ENCODE measurements at places on chromosomes 5 and 9. TPM values are rescaled to one million over a fixed set of nuclear protein-coding genes. Genes with fewer than 3 reads are reported as not detected.

Gene ZBTB34
- 3.9 TPM for total RNA-seq

Gene LMNB1
- 53.5 TPM for total RNA-seq

Gene GDA
- total RNA-seq: 1.2 TPM

Gene KCNV2
- not detected for total RNA-seq

Gene ADGRD2
- total RNA-seq: 0.07 TPM

Gene RFX3
- 2.5 TPM for total RNA-seq

Gene POU5F2
- 0.07 TPM for total RNA-seq

Gene BARX1
- not detected for total RNA-seq

Gene OBP2B
- total RNA-seq: not detected

Gene RASGRF2
- 0.04 TPM for total RNA-seq

Gene CENPK
- total RNA-seq: 33.3 TPM

Gene ZBTB43
- total RNA-seq: 10.5 TPM

Gene C9orf50
- not detected for total RNA-seq

Gene FOXD4L3
- 0.04 TPM for total RNA-seq

Gene SOX30
- not detected for total RNA-seq

Gene AIF1L
- 4.4 TPM for total RNA-seq

Gene HMMR
- 31.0 TPM for total RNA-seq

- DNase-seq: no peak
Measured at GRCh38 chr5:62960781-62961180, 382.2 kb downstream of the LRRC70 start.

- no peak for DNase-seq
Measured at GRCh38 chr5:104199771-104200170, 637.2 kb upstream of the NUDT12 start.

- peak; percentile 34 for DNase-seq
Measured at GRCh38 chr5:64838803-64839202, 70.1 kb downstream of the CWC27 start.

GRCh38 chr9:130903194-130904069 is 6.8 kb upstream of the QRFP start:
- no peak for DNase-seq

GRCh38 chr5:53109056-53109442 is 508 bp downstream of the MOCS2 start:
- DNase-seq: no peak

- no peak for DNase-seq
Measured at GRCh38 chr9:908536-909205, 67.2 kb downstream of the DMRT1 start.

DNA sequence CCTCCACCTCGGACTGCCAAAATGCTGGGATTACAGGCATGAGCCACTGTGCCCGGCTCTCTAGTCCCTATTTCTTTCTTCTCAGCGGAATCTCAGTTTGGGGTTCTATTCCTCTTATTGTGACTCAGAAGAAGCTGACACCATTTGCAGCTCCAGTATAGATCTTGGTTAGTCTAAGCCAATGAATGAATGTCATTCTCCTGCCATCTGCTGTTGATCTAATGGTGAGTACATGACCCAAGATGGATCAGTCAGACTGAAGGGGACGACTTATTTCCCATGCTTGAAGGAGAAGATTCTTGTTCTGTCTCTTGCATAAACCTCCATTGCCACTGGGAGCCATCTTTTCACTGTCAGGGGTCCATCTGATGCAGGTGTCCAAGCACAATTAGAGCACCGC is 76.0 kb upstream of the KLF9 start:
- no peak for DNase-seq

DNA sequence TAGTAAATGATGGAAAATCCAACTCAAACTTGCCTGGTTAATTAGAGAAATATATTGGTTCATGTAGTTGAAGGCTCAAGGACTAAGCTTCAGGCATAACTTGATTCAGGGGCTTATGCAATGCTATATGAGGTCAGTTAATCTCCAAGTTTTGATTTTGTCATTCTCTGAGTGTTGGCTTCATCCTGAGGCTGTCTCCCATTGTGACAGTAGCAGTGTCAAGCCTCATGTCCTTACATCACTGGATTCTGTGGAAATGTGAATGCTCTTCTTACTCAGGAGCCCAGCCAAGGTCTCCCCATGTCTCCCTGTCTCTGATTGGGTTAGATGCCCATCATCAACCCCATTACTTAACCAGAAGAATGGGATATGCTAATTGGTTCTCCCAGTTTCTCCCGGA is 44.4 kb upstream of the SNX2 start:
- DNase-seq: no peak

DNA sequence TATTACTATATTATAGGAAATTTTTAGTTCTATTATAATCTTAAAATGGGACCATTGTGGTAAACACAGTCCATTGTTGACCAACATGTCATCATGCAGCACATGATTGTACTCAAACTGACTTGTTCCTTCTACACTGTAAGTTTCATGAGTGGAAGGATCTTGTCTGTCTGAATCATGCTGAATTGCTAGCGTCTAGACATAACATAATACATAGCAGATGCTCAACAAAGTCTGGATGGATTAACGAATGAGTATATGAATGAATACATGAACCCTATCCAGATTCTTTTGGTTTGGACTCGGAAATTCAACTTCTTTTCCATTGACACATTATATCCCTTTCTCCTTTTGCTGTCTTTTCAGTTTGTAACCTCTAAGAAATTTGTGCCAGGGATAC is 429.2 kb upstream of the SGCD start:
- DNase-seq: no peak

DNA sequence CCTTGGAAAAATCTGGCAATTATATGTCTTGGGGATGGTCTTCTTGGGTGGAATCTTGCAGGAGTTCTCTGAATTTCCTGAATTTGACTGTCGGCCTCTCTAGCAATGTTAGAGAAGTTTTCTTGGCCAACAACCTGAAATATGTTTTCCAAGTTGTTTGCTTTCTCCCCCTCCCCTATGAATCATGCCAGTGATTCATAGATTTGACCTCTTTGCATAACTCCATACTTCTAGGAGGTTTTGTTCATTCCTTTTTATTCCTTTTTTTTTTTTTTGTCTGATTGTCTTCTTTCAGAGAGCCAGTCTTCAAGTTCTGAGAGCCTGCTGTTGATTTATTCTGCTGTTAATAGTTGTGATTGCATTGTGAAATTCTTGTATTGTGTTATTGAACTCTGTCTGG is 56.7 kb upstream of the SLC44A1 start:
- peak; percentile 54 for DNase-seq

- peak; percentile 64 for DNase-seq
Measured at GRCh38 chr5:149838881-149839739, 105.5 kb downstream of the PDE6A start.

GRCh38 chr9:89891591-89892304 is 286.9 kb downstream of the GADD45G start:
- DNase-seq: no peak

GRCh38 chr5:10671041-10672008 is 89.7 kb downstream of the DAP start:
- DNase-seq: no peak

DNA sequence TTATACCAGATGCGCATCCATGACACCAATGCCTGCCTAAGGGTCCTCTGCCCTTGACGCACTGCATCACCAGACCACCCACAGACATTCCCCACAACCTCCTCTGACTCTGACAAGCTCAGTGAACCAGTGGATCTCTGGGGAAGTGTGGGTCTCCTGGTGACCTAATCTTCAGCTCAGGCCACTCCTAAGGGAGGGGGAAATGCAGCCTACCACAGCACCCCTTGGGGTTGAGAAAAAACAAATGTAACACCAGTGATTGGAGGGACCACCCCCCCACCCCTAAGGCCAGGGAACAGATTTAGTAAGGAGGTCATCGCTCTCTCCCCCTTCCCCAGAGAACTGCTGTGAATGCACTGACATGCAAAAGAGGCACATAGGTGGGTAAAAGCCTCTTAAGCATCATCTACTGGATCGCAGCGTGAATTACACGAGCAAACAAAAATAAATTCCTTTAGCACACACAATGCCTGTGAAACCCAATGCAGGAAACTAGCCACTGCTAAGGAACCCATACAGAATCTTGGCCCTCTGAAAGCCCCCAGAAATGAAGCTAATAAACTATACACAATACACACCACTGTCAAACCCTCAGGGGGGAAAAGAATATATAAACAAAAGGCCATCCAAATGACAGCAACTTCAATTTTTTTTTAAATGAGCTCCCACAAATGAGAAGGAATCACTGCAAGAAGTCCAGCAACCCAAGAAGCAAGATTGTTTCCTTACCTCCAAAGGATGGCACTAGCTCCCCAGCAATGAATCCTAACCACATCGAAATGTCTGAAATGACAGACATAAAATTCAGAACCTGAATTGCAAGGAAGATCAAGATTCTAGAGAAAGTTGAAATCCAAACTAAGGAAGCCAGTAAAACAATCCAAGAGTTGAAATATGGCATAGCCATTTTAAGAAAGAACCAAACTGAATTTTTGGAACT is 513.7 kb upstream of the PTGER4 start:
- peak; percentile 23 for DNase-seq

DNA sequence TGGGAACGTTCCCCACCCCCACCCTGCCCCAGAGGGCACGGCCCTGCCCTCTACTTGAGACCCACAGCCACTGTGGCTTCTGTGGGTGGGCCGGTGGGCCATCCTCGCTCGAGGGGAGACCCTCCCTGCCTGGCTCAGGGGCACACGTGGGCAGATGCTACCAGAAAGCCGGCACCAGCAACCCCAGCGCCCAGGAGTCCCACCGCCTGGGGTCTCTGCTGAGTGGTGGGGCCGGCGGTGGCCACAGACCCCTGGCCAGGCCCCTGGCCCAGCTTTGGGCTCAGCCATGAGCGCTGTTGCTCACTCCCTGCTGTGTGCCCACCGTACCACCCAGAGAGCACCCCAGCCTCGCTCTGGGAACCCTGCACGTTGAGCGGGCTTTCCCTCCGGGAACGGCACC is 16.5 kb upstream of the NRARP start:
- DNase-seq: no peak

- no peak for DNase-seq
Measured at GRCh38 chr5:2724831-2725230, 26.6 kb downstream of the IRX2 start.

DNA sequence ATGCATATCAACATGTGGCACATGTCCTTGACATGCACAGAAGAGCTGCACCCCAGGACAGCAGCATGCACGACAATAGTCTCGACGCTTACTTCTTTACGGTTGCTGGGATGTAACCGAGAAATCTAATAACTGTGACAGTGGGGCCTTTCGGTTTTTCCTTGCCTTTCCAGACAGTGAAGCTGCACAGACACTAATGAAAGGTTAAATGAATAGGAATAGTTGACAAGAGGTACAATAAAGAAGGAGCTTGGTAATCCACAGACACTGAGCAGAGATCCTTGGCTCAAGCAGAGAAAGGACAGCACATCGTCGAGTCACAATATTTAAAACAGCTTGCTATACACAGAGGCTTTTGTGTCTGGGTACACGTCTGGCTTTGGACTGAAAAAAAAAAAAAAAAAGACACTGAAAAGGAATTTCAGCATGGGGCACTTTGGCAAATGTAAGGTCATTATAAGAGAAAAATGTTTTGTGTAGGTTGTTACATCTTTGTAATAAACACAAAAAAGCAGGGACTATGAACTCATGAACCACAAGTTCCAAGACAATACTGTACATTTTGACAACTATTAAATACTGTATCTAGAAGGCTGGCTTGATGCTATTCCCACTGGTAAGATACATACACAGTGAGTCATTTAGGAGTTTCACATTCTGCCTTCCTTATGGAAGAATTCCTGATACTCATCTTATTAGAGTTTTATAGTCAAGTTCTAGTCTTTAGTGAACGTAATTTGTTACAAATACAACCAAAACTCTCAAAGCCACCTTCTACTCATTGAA is 5.6 kb downstream of the BNC2 start:
- peak; percentile 33 for DNase-seq

All from foreskin keratinocyte (primary cell).